ENCODE measurements at places on chromosomes 1 and 21. TPM values are rescaled to one million over a fixed set of nuclear protein-coding genes. Genes with fewer than 3 reads are reported as not detected.

KCNN3 gene
- total RNA-seq: 3.5 TPM

SLC44A3 gene
- 3.1 TPM for total RNA-seq

DNA sequence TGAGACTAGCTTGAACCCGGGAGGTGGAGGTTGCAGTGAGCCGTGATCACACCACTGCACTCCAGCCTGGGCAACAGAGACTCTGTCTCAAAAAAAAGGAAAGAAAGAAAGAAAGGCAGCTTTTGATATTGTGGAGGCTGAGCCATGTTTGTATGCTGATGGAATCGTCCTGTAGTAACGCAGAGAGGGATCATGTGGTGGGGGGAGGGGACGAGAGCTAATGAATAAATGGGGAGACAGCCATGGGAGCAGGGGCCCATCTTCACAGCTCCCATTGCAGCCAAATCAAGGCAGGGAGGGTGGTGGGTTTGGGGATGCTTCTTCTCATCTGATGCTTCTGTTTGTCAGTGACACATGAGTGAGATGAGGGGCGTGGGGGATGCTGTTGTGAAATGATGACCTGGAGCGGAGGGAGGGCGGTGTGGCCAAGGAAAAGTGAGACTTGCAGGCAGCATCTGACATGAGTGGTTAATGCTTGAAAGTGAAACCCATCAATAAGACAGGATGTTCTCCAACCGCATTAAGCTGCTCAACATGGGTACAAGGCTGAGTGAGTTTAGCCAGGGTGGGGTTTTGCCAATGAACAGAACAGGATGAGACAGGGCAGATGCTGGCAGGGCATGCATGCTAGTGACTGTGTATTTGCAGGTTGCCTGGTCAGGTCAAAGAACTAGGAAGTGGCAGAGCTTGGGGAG, 16.7 kb downstream of the SPATA21 start:
- no peak for DNase-seq

KLF17 gene
- total RNA-seq: not detected

SV2A gene
- 0.58 TPM for total RNA-seq
